T-helper 2 cell (primary cell): ENCODE measurements at places on chromosomes 1 and 21.

GRCh38 chr21:41377715-41378114, 15.9 kb downstream of the MX2 start:
- DNase-seq = no peak

DNA sequence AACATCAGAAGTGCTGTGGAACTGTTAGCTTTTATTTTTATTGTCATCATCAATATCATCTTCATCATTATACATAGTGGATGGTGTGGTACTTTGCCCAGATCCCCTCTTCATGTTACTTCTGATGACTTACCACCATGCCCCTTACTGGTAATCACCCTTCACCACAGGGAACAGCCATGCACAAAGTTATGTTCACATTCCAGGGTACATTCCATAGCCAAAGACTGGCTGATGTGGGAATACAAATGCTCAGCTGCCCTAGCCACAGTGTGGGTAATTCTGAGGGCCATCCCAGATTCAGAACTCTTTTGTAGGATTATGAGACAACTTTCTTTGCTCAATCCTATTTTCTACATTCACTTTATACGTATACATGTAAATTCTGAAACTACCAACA, 691.3 kb upstream of the CXADR start:
- DNase-seq = no peak

- DNase-seq = no peak
Measured at GRCh38 chr1:3402258-3403010, 52.0 kb upstream of the ARHGEF16 start.

DNA sequence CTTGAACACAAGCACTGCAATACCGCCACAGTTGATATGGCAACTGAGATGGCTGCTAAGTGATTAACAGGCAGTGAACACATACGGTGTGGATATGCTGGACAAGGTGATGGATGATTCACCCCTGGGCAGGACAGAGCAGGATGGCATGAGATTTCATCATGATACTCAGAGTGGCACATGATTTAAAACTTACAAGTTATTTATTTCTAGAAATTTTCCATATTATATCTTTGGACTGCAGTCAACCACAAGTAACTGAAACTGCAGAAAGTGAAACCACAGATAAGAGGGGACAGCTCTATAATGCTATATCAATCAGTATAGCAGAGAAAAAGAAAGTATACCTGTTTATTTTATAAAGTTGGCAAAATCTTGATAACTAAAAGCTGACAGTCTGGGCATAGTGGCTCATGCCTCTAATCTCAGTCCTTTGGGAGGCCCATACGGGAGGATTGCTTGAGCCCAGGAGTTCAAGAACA, 47.9 kb downstream of the PHACTR4 start:
- DNase-seq = no peak

DNA sequence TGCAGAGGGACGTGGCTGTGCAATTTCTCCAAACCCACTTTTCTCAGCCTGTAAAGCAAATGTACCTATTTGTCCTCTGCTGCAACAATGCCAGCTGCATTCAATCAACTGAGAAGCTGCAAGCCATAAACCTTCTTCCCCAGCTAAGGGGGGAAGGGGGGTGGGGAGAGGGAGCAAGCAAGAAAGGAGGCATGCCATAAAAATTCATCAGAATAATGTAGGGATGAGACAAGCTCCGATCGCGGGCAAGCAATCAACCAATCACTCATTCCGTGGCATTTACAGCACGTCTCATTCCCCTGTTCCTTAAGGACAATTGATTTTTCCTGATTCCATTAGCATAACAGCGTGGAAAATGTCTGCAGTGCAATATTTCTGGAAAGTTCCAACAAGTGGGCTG, 144.8 kb downstream of the DMRTA2 start:
- DNase-seq = no peak

DNA sequence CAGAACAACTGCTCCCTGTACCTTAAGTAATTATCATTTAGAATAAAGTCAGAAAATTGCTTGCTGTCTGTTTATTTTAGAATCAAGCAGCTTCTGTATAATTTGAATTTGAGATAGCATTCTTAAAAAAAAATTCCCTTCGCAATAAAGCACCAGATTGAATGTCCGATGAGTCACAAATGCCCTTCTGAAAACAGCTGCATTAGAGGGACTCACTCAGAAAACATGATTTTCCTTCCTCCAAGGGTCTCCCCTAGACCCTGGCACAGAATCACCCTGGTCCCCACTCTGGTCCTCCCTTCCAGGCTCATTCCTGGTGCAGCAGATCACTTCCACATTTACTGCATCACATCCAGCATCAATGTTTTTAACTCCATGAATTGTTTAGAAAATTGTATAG, 471.1 kb upstream of the VAMP3 start:
- DNase-seq = no peak

DNA sequence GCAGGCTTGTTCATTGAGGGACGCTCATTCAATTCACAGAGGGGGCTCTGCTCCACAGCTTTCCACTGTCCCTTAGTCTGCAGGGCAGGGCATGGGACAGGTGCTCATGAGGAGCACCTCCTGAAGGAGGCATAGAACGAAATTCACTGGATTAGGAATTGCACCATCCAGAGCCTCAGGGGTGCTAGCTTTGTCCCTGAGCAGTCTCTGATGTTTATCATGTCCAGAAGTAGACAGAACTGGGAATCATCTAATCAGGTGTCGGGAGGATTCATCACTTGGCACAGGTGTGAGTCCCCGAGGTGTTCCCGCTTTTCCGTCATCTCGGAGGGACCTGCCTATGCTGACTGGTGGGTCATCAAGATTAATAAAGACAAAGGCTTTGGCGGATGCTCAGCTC, 321.4 kb downstream of the AJAP1 start:
- no peak for DNase-seq

DNA sequence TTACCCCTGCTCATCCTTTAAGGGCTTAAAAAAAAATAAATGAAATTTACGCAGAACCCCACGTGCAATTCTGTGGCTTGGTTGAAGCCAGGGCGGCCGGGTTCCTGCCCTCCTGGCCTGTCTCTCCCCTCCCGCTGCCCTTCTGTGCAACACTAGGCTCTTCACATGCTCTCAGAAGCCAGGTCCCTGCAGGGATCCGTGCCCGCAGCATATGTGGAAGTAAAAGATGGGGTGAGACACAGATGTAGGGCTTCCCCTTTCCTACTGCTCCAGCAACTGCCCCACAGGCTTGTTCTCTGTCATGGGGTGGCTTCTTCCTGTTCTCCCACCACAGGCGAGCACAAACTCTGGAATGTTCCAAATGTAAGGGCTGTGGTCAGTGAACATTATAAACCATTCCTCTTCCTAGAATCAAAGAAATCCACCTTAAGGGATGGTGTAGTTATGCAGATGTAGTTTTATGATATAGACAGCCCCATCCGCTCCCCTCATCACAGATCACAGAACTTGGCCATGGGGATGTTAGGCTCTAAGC, 535.4 kb downstream of the KIF26B start:
- DNase-seq = no peak

DNA sequence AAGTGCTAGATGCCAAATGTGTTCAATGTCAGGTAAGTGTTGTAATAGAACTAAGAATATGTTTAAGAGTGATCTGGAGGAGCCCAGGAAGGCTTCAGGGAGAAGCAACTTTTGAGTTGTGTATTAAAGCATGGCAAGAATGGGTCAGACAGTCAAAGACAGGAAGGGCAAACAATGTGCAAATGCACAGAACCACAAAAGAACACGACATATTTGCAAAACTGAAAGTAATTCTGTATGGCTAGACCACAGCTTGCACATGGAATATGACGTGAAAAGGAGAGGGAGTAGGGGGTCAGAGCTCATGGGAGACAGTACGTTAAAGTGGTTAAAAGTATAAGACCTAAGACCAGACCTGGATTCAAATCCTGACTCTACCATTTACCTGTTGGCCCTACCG, 7.1 kb upstream of the SORT1 start:
- no peak for DNase-seq

DNA sequence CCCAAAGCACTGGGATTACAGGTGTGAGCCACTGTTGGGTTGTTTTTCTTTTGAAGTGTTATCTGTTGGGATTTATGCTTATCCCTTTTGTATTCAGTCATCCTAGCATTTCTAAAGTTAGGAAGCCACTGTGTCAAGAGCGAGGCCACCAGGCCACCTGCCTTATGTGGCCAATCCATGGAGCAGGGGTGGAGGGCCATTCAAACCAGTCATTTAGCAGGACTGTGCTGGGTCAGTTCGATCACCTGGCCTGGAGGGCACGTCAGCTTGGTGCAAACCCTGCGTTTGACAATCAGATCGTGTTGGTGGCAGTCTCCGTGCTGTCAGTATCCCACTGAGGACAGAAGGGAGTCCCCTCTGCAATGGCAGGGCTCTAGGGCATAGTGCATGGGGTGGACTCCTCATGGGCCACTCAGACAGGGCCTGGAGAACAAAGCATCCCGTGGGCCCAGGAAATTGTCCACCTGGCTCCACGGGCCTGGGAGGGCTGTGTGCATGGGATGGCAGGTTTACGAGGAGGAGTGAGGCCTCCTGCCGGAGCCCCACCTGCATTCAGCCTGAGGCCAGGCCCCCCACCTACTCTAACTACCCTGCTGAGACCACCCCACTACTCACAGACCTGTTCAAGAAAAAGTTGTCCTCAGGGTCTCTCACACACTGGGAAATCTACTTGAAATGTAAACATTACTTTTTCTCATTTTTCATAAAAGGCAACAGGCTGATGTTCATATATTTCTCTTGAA, 242.3 kb downstream of the SDCCAG8 start:
- no peak for DNase-seq

GRCh38 chr1:111193712-111194480, 6.5 kb downstream of the DENND2D start:
- no peak for DNase-seq

DNA sequence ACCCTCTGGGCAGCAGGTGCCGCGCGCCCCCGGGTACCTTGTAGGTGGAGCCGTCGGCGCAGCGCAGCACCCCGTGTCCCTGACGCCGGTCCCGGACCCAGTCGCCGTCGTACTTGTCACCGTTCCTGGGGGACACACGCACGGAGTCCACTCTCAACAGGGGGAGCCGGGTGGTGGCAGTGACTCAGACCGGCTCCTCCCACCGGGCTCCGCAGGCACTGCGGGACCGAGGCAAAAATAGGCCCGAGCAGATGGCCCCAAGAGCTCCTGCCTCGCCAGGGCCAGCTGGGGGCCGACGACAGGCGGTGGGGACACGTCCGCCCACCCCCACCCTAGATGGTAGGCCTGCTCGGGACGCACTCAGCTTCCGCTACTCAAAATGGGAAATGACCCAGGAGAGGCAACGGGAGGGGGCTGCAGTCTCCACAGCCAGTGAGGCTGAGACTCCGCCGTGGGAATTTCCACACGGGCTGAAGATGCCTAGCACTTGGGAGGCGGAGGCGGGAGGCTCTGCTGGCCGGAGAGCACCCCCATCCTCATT, 6.3 kb downstream of the MORN1 start:
- no peak for DNase-seq

DNA sequence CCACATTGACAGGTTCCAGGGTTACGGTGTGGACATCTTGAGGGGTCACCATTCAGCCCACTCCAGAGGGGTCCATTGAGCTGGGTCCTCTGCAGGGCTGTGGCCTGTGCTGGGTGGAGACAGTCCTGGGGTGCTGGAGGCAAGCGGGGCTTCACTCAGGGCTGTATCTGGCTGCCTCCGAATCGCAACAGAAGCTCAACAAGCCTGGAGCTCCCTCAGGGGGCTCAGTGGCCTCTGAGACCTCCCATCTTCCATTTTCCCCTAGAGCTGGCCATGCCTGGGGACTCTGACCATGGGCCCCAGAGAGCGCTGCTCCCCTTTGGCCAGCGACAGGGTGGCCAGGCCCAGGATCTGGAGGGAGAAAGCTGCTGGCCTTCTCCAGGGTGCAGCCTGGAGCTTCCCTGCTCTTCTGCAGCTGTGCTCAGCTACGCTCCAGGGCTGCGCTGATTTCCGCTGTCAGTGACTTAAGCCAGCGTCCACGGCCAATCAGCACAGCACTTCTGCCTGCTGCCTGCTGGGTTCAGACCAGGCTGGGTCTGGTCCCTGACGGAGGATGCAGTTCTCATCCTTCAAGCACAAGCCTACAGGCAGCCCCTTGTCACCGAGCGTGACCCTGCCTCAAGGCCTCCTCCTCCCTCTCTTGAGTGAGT, 45.0 kb upstream of the ADARB1 start:
- DNase-seq = no peak

- no peak for DNase-seq
Measured at GRCh38 chr1:114008993-114009392, 29.7 kb downstream of the OLFML3 start.
